ENCODE measurements at places on chromosomes 6 and 20. TPM values are rescaled to one million over a fixed set of nuclear protein-coding genes. Genes with fewer than 3 reads are reported as not detected.

CHRNA4 gene
- total RNA-seq, result 7.8 TPM

LINC00237 gene
- total RNA-seq, result 2.0 TPM

SAMD10 gene
- total RNA-seq, result 6.4 TPM

C6orf15 gene
- total RNA-seq, result not detected

DNA sequence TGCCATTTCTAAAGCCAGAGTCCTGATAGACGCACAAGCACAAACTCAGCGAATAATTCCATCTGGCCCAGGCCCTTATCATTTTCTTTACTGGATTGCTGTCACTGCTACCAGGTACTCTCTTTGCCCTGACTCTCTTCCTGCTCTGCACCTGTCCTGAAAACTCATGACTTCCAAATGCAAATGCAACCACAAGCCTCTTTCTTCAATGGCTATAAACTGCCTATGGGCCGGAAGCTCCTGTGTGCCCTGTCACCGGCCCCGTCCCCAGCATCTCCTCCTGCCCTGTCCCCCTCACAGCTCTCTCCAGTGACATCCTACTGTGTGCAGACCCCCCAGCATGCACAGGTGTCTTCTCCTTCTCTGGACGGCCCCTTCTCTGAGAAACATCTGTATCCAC lies 302.6 kb downstream of the GMDS start:
- DNase-seq, result no peak
